NCI-H2171 treated with DMSO at 0.1 percent for 48 hours (cell line): ENCODE measurements at places on chromosomes 13 and 19.

GRCh38 chr13:27022571-27023311 lies 148.9 kb downstream of the USP12 start:
- no peak for DNase-seq

- DNase-seq: no peak
Measured at GRCh38 chr19:46213806-46214205, 15.7 kb upstream of the IGFL1 start.

DNA sequence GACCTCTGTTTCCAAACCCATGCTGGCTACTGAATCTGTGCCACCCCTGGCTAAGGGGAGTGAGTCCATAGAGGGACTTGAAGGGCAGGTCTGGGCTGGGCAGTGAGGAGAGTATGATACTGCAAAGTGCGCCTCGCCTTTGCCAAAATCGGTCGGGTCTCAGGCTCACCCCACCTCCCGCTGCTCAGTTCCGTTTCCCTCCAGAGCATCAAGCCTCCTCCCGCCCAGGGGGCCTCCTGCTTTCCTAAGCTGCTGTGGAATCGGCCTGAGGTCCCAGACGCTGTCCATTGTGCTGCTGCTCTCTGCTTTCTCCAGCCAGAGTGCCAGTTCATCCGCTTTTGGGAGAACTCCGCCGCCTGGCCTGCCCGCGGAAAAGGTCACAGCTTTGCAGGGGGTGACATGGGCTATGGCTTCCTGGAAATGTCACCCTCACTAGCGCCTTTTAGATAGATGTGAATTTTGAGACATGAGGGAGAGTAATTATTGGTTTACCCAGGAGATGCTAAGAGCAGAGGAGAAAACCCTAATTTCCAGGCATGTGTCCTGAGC lies 1418.4 kb downstream of the UQCRFS1 start:
- no peak for DNase-seq

DNA sequence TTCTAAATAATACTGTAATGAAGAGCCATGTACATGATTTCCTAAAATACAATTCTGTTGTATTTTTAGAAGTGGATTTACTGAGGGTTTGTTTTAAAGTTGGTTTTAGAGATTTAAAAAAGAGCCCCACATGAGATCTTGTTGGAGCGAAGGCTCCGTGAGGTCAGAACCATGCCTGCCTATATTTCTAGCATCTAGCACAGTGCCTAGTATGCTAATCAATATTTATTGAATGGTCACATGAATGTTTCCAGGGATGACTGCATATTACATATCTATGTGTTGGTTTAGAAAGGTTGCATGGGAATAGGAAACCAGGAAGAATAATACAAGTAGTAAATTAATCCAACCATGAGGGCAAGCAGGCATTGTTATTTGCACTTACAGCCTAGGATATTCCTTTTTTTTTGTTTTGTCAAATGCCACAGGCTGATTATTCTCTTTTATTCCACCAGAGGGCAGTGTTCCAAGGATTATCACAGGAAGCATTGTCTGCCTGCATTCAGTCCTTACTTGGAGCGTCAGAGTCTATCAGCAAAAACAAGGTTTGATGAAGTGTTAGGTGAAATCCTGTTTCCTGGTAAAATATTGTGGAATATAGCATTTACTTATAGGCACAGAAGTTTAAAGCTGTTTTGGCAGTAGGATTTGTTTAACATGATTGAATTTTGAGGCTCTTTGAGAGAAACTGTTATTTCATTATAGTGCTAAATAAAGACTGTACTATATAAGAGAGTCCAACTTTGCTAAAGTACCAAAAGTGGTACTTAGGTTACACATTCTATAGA lies 46.8 kb downstream of the COG3 start:
- peak; percentile 58 for DNase-seq

DNA sequence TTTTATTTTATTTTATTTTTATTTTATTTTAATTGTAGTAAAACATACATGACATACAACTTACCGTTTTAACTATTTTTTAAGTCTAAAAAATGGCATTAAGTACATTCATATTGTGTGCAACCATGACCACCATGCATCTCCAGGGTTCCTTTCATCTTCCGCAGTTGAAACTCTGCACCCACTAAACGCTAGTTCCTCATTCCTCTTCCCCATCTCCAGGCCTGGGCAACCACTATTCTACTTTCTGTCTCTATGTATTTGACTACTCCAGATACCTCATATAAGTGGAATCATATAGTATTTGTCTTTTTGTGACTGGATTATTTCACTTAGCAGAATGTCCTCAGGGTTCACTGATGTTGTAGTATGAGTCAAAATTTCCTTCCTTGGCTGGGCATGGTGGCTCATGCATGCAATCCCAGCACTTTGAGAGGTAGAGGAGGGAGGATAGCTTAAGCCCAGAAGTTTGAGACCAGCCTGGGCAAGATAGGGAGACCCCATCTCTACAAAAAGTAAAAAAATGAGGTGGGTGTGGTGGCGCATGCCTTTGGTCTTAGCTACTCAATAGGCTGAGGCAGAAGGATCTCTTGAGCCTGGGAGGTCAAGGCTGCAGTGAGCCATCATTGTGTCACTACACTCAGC lies 55.7 kb upstream of the ZNF507 start:
- no peak for DNase-seq

DNA sequence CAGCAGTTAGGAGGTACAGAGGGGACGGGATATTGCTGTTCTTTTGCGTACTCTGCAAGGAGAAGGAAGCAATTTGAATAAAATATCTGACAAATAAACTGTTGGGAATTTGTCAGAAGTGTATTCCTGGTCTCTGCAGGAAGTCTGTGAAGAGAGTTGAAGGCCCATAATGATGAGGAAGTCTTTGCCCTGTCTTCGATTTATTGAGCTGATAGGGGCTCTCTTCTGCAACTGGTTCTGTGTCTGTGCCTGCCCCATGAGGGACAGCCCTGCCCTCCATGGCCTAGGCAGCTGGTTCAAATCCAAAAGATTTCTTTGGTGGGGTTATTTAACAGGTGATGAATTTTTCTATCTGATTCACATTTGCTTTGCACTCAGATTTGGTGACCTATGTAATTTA lies 339.7 kb upstream of the EDNRB start:
- no peak for DNase-seq

DNA sequence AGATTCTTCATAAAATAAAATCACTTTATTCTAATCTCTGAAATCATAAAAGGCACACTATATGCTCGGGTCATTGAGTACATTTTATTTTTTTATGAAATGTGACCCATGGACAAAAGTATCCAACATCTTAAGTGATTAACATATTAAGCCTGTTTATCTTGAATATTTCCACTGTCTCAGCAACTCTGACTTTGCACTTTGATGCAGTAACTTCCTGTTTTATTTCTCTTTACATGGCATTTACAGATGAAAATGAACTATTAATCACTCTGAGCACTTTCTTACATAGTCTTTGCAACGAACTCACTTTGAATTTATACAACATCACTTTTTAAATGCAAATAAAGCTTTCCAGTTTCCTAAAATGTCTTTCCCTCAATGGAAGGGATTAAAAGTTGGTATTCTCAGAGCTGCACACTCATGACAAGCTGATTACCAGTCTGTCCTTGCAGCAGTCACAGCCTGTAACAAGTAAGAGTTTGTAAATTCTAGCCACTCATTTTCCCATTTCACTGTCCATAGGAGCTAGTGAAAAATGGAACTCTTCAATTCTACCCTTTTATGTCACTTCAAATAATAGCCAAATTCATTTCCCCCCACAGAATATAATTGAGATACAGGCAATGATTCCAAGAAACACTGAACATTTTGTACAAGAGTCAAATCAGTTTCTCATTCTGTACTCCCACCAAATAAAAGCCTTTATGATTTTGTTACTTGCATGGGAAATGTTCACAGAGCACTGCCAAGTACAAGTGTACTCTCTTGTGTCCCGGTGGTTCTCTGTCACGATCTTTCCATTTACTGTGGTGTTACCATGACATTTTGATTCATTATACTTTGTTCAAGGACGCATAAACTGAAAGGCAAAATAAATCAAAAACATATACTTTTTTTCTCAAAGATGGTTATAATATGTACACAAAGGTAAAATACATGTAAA lies 1968.9 kb downstream of the PCDH9 start:
- no peak for DNase-seq

GRCh38 chr13:71871844-71872243 lies 4.8 kb upstream of the DACH1 start:
- DNase-seq: no peak
